ENCODE measurements at places on chromosomes 1 and 21.

GRCh38 chr1:57616921-57617320 is 193.1 kb upstream of the DAB1 start:
- DNase-seq, result no peak

DNA sequence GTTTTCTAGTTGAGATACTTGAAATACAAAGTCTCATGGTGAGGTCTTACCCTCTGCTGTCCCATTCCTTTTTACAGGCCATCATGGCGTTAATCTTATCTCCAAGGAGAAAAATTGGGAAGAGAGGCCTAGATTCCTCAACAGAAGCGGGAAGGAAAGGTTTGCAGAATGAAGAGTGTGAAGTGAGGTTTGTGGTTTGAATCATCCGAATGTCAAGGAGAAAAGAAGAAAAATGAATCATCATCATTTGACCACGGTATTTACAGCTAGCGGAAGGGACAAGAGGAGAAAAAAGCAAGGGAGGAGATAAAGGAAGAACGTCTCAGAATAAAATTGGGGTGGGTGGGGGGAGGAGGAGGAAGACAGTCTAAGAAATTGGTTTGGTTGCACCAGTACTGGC is 935 bp upstream of the COG2 start:
- DNase-seq, result no peak

GRCh38 chr1:110636149-110636935 is 30.2 kb upstream of the KCNA2 start:
- DNase-seq, result no peak

- no peak for DNase-seq
Observed at GRCh38 chr21:39208624-39209333, 25.5 kb upstream of the PSMG1 start.

- no peak for DNase-seq
Observed at GRCh38 chr1:218553197-218553596, 208.1 kb downstream of the TGFB2 start.

DNA sequence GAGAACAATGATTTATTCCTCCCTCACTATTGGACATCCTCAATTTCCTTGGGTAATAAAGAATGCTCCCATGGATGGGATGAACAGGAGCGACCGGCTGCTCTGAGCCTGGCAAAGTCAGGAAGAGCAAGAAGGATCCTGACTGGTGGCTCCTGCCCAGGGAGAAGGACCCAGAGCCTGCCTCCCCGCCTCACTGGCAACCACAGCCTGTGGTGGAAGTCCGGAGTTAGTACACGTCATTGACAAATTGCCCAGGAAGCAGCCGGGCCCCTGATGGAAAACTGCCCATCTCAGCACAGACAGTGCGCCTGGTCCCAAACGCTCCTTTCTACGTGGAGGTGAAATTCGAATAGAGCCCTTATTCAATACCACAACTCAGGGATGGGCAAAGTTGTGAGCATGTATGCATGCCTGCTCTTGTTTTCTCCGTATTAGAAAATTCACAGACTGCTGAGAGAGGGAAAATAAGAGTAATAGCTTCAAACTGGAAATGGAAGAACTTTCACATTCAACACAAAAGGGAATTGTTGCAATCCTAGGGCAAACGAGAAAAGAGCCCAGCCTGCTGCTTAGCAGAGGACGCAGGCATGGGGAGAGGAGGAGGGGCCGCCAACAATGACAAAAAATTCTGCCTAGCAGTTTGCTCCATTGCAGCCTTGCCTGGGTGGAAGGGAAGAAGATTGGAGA is 397.1 kb upstream of the VAMP3 start:
- no peak for DNase-seq

DNA sequence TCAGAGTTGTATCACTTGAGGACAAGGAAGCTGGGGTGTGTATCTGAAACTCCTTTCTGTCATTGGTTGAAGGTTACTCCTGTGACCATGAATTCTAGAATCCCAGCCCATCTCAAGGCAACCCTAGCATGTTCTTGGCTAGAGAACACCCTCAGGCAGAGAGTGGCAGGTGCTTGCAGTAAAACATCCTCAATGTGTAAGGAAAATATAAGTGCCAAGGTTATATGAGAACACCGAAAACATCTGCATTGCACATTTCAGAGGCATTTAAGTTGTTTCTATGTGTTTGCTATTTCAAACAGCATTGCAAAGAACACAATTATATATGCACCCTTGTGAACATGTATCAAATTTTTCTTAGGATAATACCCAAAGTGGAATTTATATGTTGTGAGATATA is 471.9 kb downstream of the USP25 start:
- DNase-seq, result no peak

GRCh38 chr1:116853680-116854402 is 55.9 kb upstream of the PTGFRN start:
- DNase-seq, result no peak

DNA sequence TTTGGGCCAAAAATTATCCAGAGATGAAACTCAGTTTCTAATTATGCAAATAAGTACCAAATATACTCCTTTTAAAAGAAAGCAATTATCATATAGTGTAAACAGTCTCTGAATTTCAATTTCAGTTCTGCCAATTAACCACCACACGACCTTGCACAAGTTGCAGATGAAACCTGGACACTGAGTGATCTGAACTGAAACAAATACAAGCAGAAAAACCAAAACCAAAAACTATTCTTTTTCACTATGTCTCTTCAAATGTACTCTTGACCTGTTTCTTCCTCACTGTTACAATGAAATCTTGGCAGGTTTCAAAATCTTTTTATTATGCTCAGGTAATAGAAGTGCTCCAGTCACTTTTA is 79.2 kb downstream of the TYW3 start:
- no peak for DNase-seq

GRCh38 chr1:21592086-21592865 is 76.9 kb downstream of the RAP1GAP start:
- no peak for DNase-seq

DNA sequence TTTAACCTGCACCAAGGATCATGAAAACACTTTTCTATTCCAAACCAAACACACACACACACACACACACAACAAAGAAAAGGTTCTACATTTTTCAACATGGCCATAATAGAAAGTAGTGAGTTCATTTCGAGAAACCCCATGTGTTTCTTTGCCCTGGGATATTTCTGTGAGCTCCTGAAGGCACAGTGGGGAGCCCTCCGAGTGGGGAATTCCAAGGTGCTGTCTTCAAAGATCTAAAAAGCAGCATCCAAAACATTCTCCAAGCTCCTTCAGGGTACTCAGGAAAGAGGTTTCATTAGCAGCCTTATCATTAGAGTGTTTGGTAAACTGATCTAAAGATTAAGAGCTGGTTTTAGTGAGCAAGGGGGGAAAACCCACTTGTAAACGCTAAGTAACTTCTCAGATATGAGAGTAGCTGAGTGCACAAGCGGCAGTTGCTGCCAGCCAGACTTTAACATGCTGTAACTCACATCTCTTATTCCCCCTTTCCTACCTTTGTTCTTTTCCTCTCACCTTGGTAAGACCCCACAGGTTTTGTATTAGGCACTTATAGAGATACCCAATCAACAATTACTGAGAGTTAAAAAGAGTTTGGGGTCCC is 38.3 kb downstream of the ZC3H11B start:
- DNase-seq, result no peak

GRCh38 chr1:213884402-213884801 is 103.4 kb upstream of the PROX1 start:
- no peak for DNase-seq

GRCh38 chr1:74083128-74083527 is 114.8 kb downstream of the LRRIQ3 start:
- no peak for DNase-seq

DNA sequence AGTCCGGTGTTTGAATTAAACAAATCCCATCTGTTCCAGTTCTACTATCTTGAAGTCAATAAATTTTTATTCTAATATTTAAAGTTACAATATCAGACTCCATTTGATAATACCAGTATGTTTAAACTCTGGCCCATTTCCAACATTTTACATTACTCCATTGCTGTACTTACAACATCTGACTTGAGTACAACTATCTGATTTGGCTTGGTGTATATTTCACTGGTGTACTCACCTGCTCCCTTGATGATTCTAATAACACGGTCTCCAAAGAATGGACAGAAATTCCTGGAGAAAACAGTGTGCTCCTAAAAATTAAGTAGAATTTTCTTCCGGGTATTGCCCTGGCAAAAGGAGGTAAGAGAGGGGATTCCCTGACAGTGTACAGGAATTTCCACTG is 680.5 kb upstream of the ADAMTS5 start:
- DNase-seq, result no peak

DNA sequence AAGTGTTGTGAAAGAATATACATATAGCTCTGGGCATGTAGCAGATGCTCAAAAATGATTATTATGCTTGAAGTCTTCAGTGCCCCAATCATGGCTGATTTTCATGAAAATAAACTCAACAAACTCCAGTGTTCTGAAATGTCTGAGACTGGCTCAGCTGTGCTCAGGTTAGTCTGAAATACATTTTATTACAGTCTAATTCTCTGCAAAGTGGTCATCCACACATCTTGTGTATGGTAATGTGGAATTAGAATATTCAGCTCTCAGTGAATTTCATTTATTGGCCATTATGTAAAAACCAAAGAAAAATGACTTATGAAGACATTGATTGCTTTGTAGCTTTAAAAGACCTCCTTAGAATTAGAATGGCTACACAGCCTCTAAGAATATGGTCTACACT is 109.9 kb downstream of the DISC1 start:
- DNase-seq, result no peak

DNA sequence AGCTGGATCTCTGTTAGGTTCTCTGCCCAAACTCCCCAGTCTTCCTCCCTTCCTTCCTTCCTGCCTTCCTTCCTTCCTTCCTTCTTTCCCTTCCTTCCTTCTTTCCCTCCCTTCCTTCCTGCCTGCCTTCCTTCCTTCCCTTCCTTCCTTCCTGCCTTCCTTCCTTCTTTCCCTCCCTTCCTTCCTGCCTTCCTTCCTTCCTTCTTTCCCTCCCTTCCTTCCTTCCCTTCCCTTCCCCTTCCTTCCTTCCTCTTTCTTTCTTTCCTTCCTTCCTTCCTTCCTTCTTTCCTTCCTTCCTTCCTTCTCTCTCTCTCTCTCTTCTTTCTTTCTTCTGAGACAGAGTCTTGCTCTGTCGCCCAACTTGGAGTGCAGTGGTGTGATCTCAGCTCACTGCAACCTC is 8.7 kb upstream of the LSM10 start:
- no peak for DNase-seq

GRCh38 chr21:38470755-38471154 is 27.5 kb downstream of the ERG start:
- no peak for DNase-seq

DNA sequence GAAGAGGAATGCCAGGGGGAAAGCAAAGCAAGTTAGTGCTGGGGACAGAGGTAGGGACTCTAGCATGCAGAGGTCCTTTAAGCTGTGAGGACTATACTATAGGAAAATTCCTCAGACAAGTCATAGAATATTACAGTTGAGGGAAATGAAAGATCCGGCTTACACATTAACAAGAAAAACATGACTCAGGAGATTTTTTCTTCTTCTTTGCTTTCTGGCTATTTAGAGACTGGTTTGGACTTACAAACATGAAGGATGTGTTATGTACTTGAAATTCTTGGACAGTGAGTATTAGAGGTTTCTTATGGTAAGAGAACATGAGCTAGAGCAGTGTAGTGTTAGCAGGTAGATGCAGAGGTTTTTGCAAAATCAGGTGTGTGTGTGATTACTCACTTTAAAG is 24.9 kb downstream of the USP25 start:
- DNase-seq, result no peak

GRCh38 chr1:69766431-69767180 is 198.9 kb downstream of the LRRC7 start:
- no peak for DNase-seq

GRCh38 chr1:211606332-211606913 is 27.5 kb upstream of the SLC30A1 start:
- no peak for DNase-seq

GRCh38 chr1:36934061-36934460 is 100.3 kb downstream of the GRIK3 start:
- DNase-seq, result no peak

GRCh38 chr1:184965439-184965838 is 8.9 kb downstream of the NIBAN1 start:
- DNase-seq, result no peak

GRCh38 chr1:21050031-21050430 is 126.7 kb downstream of the EIF4G3 start:
- no peak for DNase-seq

- no peak for DNase-seq
Observed at GRCh38 chr1:203325418-203326091, 20.2 kb downstream of the BTG2 start.

DNA sequence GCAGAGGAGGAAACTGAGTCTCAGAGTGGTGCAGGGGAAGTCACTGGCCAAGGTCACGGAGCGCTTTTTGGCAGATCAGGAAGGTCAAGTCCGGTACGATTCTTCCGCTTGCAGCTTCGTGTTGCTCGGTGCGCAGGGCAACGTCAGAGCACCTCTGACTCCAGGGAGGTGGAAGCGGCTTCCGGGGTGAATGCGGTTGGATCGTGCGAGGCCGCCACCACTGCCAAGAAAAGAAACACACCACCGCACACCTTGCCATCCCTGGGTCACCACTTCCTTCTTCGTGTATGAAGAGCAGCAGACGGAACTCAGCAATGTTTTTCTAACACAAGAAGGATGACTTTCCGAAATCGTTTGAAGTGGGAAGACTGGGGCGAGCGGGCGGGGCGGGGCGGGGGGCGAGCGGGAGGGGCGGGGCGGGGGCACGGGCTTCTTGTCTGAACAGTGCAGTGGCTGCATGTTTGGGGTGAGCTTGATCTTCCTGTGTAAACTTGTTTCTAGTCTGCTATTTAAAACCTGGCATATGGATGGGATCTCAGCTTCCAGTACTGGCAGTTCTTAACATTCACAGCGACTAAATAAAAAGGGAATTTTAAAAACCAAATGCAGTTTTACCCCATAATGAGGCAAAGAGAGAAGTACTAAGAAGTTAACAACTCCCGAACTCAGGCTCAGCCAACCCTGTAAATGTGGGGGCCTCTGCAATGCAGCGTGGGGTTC is 300.0 kb downstream of the RRAGC start:
- peak; percentile 28 for DNase-seq

DNA sequence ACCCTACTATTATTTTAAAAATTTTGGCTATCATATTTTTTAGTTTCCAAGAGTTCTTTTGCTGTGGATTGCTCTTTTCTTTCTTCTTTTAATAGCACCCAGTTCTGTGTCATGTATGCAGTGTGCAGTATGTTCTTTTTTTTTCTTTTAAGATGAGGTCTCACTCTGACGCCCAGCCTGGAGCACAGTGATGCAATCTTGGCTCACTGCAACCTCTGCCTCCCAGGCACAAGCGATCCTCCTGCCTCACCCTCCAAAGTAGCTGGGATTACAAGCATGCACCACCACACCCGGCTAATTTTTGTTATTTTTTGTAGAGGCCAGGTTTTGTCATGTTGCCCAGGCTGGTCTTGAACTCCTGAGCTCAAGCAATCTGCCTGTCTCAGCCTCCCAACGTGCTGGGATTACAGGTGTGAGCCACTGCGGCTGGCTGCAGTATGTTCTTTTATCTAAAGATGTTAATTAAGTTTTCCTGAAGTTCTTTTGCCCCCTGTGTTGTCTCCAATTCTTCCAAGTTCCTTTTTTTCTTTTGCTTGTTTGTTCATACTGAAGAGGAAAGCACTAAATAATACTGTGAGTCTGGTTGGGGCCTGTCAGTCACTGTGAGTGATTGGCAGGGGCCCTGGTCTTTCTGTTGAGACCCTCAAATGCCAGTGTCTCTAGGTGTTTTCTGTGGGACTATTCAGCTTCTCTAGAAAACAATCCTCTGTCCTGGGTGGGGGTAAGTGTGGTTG is 17.5 kb upstream of the TTC22 start:
- no peak for DNase-seq

- peak; percentile 44 for DNase-seq
Observed at GRCh38 chr1:54121482-54122134, 31.2 kb downstream of the CDCP2 start.
